ENCODE measurements at places on chromosomes 11 and 22. TPM values are rescaled to one million over a fixed set of nuclear protein-coding genes. Genes with fewer than 3 reads are reported as not detected.

DNA sequence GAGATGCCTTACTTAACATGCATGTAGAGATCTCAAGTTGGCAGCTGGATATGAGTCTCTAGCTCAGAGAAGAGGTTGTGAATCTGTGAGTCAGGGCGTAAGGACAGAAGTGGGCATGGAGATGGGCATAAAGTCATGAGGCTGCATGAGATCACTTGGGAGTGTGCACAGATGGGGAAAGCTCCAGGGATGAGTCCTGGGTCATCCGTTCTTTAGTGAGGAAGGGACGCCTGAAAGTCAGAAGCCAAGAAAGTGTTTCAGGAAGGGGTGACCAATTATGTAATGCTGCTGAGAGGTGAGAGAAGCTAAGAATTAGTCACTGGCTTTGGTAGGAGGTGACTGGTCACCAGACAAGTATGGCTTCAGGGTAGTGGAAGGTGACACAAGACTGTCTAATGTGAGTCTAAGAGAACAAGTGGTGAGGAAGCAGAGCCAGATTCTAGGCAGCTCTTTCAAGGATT is 6.7 kb downstream of the ACP2 start:
- no peak for DNase-seq

DNA sequence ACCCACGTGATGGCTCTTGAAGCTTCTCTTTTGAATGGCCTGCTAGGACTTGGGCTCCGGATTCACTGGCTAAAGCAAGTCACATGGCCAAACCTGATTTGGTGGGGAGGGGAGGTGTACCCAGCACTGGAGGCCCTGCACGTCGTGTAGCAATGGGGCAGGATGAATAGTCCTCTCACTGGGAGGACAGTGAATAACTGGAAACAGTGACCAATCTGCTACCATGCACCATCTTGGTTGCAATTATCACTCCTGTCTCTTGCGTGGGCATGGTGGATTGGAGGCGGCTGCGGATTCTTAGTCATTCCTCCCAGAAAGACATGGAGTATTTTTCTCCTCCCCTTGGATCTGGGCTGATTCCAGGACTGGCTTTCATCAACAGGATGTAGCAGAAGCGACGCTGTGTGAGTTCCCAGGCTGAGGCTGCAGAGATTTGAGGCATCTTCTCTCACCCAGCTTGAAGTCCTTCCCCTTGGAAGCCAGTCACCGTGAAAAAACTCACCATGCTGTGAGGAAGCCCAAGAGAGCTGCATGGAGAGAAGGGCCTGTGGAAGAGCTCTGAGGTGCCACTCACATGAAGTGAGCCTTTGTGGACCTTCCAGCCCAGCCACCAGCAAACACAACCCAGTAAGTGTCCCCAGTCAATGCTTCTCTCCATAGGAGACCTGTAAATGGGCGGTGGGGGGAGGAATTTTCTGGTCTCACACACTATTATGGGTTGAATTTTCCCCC is 70.4 kb downstream of the IGLL1 start:
- no peak for DNase-seq

Gene SCGB2A2
- not detected for total RNA-seq

GRCh38 chr11:67576735-67577475 is 6.7 kb upstream of the GSTP1 start:
- no peak for DNase-seq

DNA sequence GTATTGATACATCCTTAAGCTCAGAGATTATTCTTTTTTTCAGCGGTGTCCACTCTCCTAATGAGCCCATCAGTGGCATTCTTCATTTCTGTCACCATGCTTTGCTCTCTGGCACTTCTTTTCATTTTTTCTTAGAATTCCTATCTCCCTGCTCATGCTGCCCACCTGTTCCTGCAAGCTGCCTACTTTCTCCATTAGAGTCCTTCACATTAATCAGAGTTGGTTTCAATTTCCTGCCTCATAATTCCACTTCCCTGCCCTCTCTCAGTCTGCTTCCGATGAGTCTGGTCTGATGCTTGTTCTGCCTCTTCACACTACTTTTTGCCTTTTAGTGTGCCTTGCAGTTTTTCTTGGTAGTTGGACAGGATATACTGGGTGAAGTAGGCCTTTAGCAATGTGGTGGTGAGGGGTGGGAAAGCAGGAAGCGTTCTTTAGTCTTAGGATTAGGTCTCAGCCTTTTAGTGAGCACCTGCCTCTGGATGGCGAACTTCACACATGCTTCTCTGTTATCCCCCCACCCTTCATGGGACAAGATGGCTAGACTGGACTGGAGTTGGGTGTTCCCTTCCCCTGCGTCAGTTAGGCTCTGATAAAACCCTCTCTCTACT is 53.6 kb downstream of the CECR2 start:
- no peak for DNase-seq

DNA sequence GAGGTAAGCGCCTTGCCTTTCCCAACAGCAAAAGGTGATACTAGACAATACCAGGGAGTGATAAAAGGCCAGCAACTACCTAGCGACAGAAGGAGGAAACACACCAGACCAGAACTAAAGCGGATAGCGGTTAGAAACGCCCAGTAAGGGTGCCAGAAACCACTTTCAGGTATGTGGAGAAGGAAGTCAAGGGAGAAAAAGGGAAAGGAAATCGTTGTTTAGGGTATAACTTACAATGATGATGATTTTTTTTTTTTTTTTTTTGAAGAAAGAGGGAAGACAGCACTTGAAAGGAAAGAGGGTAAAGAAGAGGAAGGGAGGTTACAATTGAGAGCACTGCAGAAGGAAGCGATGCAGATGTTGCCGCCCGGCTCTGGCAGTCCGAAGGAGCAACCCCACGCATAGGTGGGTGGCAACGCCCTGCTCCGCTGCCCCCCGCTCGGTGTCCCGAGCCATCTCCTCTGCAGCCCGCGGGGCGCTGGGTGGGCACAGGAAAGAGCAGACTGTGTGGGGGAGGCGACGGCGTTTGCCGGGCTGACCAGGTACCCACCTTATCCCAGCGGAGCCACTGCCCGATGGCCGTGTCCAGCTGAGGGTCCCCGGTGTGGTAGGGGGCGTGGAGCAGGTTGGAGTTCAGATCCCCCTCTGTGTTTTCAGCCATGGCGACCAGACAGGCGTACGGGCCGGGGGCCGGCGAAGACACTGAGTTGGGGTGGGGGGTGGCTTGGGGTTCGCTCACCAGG is 561 bp downstream of the PGM2L1 start:
- DNase-seq, result no peak

Gene INSC
- not detected for total RNA-seq

Gene SLC22A8
- not detected for total RNA-seq

DNA sequence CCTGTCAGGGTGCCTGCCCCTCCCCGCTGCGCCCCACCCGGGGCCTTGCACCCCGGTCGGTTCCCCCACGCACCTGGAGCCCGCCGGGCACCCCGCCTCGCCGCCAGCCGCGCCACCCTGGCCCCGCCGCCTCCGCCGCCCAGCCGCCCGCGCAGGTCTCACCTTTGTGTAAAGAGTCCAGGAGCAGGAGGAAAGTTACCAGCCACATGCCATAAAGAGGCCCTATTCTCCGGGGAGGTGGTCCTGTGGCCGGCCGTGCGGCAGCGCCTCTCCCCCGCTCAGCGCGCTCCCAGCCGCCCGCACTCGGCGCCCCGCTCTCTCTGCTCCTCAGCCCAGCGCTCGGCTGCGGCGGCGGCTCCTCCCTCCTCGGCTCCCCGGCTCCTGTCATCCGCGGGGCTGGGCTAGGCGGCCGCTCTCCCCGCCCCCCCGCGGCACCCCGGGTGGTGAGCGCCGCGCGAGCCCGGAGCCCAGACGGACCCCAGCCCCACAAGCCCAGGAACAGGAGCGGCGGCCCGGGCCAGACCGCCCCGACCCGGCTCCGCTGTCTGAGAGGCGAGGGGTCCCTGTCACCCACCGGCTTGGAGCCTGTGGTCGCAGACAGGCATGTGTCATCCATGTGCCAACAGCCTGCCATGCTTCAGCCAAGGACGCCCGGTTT is at the start of gene DSCAML1:
Gene DSCAML1 (minus strand): TSS at position 345 of the 658 bp plus-strand sequence. CDS start 137 bp downstream, at position 208.
- DNase-seq, result no peak

- no peak for DNase-seq
These were observed 304.1 kb downstream of the C11orf87 start for GRCh38 chr11:109726061-109726460.

DNA sequence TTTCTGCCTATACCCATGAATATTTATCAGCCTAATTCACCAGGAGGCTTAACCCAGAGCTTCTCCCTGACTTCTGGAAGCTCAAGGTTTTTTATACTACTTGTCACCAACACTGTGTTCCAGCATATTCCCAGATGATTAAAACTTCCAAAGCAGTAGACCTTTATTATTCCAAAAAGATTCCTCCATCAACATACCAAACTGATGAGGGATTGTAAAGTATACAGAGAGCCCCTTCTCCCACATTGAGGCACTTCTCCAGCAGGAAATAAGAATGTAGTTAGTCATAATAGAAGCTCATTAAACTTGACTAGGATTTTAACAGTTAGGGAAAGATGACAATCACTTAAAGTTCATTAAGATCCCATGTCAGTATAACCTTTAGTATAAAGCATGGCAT is 51.4 kb upstream of the CEP126 start:
- DNase-seq, result no peak

Gene MEI1
- 2.2 TPM for total RNA-seq

DNA sequence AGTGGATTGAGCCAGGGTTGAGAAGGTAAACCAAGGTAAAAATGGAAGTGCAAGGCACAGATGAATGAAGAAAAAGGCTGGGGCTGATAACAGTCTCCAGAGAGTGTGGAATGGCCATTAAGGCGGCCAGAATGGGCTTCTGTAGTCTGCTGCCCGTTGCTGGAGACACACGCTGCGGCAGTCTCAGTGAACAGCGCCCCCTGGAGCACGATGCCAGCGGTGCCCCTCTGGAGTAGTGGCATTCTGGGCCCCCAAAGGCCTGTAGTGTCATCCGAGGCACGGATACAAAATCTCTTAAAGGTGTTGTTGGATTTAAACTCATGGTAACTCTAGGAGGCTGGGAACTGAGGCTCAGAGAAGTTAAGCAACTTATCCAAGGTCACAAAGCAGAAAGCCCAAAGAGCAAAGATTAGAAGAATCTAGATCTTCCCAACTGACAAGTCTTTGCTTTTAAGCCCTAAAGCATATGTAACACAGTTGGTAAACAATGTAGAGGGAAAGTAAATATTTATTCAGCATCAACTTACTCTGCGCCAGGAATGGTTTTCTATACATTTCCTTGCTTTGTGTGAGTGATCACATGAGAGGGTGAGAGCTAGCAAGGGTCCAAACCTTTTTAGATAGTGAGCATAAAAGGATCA is 18.2 kb downstream of the KCNJ1 start:
- DNase-seq, result no peak

GRCh38 chr11:113449743-113450142 is 25.5 kb downstream of the DRD2 start:
- DNase-seq, result no peak

Gene YPEL4
- 0.71 TPM for total RNA-seq

Gene MMP1
- 0.26 TPM for total RNA-seq

Gene OR2D3
- total RNA-seq, result not detected
